ENCODE measurements at places on chromosomes 6 and 20.

DNA sequence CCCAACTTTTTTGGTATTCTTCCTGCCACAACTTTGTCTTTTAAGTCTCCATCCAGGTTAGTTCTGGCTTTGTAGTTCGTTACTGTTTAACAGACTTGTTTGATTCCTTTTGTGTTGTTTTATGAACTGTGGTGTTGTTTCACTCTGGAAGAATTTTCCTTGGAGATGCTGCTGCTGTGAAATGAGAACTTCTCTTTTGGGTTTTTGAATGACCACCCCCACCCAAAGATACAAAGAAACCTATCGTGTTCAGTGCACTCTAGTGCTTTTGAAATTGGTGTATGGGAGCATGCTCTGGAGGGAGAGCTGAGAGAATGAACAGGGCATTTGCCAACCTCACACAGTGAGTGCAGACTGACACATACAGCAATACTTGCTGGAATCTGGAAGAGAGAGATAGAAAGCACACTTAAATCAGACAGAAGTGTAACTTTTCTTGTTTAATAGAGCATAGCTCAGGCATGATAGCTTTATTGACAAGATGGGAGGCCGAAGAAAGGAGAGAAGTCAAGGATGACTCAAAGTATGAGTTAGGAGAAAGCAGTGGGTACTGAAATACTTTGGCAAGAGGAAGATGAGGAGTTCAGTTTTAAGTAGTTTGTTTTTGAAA lies 293.1 kb downstream of the SOX4 start:
- DNase-seq = no peak

DNA sequence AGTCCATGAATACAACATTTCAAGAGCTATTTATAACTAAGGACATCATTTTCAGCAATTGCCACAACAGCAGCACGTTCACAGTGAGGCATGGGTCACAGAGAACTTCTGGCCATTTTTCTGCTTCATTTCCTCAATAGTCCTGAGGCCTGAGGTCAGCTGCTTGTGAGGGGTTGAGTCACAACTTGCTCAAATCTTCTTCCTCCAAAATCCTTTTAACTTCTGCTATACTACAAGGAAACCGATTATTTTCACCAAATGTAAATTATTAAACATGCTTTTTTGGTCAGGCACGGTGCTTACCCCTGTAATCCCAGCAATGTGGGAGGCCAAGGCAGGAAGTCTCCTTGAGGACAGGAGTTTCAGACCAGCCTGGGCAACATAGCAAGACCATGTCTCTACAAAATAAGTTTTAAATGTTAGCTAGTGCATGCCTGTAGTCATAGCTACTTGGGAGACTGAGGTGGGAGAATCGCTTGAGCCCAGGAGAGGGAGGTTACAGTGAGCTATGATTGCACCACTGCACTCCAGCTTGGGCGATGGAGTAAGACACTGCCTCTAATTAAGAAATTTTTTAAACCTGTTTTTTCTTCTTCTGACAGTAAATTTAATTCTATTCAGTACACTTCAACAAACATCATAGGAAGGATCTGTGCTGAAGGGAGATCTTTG lies 11.1 kb upstream of the SLC16A10 start:
- peak; percentile 45 for DNase-seq

- DNase-seq = peak; percentile 82
Measured at GRCh38 chr6:100453701-100454521, 10.8 kb downstream of the SIM1 start.

GRCh38 chr6:163965426-163966348 lies 551.2 kb downstream of the QKI start:
- peak; percentile 59 for DNase-seq

- DNase-seq = no peak
Measured at GRCh38 chr6:89555031-89555430, 83.5 kb downstream of the LYRM2 start.

DNA sequence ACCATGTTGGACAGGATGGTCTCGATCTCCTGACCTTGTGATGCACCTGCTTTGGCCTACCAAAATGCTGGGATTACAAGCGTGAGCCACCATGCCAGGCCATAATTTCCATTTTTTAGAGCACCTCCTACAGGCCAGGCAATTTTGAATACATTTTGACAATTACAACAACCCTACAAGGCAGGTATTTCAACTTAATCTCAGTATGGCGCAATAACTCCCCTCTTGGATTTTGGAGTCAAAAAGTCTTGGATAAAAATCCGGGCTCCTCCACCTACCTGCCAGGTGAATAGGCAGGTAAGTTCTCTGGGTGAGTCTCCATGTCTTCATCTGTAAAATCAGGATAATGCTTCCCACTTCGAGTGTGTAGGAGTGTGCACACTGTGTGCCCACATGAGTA lies 39.5 kb upstream of the TFAP2C start:
- no peak for DNase-seq

GRCh38 chr6:15346315-15346714 lies 100.4 kb downstream of the JARID2 start:
- DNase-seq = no peak

DNA sequence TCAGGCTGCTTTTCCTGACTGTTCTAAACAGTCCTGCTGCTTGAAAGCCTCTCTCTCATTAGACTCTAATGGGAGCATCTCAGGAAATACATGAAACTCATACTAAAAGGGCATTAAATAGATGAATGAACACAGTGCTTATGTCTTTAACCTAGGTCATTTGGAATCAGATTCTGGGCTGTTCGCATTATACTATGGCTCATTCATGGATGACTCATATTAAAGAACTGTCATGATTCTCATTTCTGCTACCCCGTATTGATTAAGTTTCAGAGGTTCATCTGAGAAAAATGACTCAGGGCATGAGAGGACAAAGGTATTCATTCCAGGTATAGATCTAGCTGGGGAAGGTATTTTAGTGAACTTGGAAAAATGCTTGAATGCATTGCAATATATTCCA lies 335.5 kb downstream of the GJA1 start:
- no peak for DNase-seq

DNA sequence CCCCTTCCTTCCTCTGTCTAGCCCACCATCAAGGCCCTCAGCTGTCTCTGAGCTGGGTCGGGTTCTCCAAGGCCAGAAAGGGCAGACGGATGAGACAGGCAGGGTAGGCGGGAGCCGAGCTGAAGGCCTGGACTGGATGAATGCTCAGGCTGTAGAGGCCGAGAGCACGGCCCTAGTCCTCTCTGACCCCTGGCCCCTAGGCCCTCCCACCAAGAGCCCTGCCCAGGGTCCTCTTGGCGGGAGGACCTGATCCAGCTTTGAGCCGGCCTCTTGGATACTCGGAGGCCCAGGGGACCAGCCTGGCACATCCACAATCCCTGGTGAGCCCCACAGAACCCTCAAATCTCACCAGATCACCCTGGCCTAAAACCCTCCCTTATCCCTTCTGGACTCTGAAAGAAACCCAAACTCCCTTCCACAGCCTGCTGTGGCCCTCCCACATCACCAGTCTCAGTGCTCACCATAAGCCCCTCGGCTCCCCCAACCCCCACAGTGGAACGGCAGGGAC lies 8.2 kb downstream of the ADISSP start:
- no peak for DNase-seq

- DNase-seq = no peak
Measured at GRCh38 chr6:62998022-62998421, 213.2 kb upstream of the FKBP1C start.
